ENCODE measurements at places on chromosomes 11 and 22.

DNA sequence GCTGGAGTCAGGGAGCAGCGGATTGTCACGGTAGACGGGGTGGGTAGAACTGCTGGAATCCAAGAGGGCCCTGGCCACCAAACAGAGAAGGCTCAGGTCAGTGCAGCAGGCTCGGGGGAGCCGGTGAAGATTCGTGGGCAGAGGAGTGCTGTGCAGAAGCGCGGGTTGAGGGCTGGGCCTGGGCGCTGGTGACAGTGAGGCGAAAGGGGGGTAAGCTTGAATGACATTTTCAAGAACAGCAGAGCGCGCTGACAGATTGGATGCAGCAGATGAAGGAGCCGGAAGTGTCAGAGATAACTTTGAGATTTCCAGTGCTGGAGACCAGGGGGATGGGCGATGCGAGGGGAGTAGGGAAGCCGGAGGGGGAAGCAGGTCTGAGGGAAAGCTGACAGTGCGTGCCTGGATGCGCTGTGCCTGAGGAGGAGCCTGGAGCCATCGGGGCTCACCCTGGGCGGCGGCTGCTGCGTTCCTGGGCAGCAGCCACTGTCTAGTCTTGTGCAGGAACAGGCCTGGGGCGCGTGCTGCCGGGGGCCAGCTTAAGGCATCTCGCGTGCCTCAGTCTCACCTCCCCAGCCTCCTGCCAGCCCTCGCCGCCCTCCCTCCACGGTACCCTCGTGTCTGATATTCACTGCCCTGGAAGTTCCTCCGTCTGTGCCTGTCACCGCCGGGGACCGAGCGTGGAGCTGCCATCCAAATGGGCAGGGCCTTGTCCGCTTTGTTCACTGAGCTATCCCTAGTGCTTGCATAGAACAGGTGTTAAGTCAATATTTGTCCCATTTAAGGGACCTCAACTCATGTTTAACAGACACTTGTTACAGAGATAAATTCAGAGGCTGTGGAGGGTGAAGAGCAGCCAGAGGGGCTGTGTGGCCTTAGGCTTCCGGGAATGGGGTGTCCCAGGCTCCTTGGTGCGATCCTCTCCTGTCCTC lies 5.2 kb downstream of the GRIK4 start:
- no peak for DNase-seq

DNA sequence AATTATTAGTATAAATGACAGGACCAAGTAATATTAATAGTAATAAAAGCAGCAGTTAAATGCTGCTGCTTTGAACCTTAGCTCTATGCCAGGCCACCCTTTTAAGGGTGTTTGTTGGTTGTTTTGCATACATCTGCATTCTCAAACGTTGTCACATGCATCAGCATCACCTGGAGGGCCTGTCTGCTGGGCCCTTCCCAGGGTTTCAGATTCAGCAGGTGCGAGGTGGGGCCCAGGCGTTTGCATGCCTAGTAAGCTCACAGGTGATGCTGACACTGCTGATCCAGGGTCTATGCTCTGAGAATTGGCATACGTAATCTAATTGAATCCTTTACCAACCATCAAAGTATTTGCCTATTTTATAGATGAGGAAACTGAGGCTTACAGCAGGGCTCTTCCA lies 246.5 kb downstream of the CADM1 start:
- DNase-seq: no peak

DNA sequence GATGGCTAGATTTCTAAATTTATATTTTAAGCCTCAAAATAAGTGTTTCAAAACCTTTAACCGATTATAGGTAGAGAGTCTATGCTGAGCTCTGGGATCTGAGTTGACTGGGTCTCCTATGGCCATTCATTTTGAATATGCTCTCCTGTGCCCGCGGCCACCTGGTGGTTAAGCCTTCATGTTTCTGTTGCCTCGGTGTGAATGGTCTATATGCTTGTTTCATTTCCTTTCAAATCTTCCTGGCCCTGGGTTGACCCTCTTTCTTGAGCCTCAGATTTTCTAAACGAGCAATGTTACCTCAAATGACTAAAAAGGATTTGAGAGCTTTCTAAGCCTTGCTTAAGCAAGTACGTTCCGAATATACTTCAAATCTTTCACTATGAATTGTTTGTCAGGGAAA lies 789.4 kb upstream of the KIRREL3 start:
- peak; percentile 31 for DNase-seq

GRCh38 chr22:47237890-47238480 lies 475.5 kb downstream of the TBC1D22A start:
- no peak for DNase-seq

- DNase-seq: no peak
These were observed 29.7 kb upstream of the PICK1 start for GRCh38 chr22:38027487-38027886.

- peak; percentile 34 for DNase-seq
These were observed 351 bp upstream of the AKIP1 start for GRCh38 chr11:8910649-8911026.

All from SW480 (cell line).